ENCODE measurements at places on chromosomes 3 and 15. TPM values are rescaled to one million over a fixed set of nuclear protein-coding genes. Genes with fewer than 3 reads are reported as not detected.

DNA sequence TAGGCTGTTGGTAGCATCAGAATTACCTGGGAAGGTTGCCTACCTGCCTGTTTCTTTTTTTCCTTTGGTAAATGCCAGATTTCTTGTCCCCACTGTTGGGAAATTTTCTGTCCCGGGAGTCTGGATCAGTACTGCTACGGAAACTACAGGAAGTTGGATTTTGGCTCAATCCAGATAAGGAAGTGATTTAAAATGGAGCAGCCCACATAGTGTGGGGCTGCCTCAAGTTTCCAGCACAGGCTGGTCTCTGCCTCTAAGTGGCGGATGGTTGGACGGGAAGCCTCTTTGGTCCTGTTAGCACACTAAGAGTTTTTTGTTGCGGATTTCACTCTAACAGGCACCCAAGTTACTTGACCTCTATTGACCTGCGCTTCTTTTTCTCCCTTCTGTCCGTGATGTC is 54.7 kb downstream of the EEFSEC start:
- no peak for DNase-seq

The ANKUB1 gene
- total RNA-seq, result not detected

GRCh38 chr3:27565201-27565852 is 81.1 kb upstream of the SLC4A7 start:
- DNase-seq, result no peak

GRCh38 chr3:141286856-141287255 is 55.2 kb downstream of the PXYLP1 start:
- DNase-seq, result no peak

- no peak for DNase-seq
Measured at GRCh38 chr3:115708540-115708939, 85.2 kb downstream of the GAP43 start.

- no peak for DNase-seq
Measured at GRCh38 chr15:101126618-101127505, 125.0 kb downstream of the CHSY1 start.

GRCh38 chr3:12832350-12833221 is 8.8 kb downstream of the RPL32 start:
- no peak for DNase-seq

GRCh38 chr3:104596551-104596950 is 770.2 kb upstream of the ALCAM start:
- no peak for DNase-seq

The P2RY1 gene
- 3.0 TPM for total RNA-seq

DNA sequence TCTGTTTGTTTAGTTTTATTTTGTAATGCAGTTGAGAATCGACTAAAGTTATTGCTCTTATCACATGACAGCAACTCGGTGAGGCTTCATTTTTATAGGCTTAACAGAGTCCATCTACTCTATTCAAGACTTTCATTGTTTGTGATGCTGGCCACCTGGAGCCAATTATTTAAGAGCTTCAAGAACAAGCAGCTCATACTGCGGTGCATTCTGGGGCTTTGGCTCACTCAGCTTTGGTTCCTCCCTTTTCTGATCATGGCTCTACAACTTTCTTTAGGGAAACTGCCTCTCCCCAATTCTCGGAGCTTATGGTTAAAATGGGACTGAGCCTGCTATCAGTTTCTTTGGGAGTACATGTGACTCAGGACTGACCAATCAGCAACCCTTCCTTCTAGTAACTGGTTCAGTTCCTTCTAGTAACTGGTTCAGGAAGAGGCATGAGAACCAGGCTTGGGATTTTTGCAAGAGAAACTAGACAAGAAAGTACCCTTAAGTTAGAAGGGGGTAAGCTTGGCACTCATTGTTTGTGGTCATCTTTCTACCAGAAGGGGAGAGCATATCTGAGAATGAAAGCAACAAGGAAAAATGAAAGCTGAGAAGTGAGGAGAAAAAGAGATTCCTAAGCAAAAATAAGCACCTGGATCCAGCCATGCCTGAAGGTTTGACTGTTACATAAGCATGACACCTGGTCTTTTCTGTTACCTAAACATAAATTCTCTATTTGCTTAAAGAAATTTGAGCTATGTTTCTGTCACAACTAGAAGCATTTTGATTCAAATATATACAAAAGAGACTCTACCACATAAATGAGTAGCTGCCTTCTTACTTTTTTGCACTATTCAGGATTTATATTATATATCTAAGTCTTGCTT is 24.1 kb upstream of the ARHGEF3 start:
- no peak for DNase-seq

DNA sequence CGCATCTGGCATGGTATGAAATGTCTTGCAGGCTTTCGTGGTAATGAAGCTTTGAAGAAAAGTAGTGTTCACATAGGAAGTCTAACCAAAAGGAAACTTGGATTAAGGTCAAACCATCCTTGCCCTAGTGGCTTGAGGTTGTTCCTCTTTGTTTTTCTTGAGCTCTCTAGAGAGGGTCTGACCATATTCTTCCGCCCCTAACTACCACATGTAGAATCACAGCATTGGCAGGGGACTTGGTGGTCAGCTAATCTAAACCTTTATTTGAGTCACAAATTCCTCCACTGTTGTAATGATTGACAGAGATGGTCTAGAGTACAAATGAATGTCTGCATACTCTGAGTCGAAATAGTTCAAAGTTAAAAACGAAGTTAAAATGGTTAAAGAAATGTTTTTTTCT is 39.1 kb upstream of the PHLDB2 start:
- DNase-seq, result no peak

The C3orf52 gene
- 1.7 TPM for total RNA-seq

GRCh38 chr3:60448696-60449095 is 802.6 kb downstream of the FHIT start:
- no peak for DNase-seq

GRCh38 chr3:33006081-33006480 is 54.6 kb downstream of the CCR4 start:
- DNase-seq, result no peak

The ZDHHC23 gene
- total RNA-seq, result 5.2 TPM

The ST8SIA2 gene
- not detected for total RNA-seq

- DNase-seq, result no peak
Measured at GRCh38 chr3:47299381-47300318, 16.9 kb downstream of the KLHL18 start.

The GUCA1C gene
- total RNA-seq, result not detected

- DNase-seq, result no peak
Measured at GRCh38 chr15:73752806-73753193, 351 bp downstream of the INSYN1 start.

The CD80 gene
- total RNA-seq, result not detected

The CFAP92 gene
- total RNA-seq, result 0.66 TPM

DNA sequence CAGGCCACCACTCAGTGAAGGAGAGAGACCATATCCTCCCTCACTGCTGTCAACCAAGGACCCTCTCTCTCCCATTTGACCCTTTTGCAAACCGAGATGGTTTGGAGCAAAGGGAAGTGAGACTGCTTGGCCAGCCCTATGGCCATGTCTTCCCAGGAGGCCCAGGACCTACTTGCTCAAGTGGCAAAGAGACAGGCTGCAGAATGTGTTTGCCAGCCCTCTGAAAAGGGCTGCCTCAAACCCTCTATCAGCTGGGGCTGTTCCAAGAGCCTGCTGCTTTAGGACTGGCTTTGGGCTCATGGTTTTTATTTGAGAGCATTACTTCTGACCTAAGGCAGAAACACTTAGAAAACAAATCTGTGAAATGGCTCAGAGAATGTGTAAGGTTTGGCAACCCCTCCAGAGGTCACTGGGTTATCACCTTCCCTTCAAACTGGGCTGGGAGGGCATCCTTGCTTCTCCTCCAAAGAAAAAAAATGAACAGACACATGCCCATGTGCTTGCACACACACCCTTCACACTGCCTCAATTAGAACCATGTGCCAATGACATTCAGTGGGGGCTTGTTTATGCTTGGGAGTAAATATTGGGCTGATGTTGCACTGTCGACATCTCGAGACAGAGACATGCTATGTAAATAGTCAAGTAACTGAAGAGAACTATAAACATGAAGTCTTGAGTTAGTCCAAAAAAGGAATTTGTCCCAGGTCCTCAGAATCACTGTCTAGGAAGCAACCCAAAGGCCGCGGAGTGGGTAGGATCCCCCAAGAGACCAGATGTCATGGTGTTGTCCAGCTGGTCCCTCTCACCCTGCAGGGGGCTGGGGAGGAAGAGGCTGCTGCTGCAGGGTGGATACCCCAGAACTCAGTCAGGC is 49.8 kb upstream of the CTDSPL start:
- no peak for DNase-seq

The ERICH6 gene
- total RNA-seq, result not detected

DNA sequence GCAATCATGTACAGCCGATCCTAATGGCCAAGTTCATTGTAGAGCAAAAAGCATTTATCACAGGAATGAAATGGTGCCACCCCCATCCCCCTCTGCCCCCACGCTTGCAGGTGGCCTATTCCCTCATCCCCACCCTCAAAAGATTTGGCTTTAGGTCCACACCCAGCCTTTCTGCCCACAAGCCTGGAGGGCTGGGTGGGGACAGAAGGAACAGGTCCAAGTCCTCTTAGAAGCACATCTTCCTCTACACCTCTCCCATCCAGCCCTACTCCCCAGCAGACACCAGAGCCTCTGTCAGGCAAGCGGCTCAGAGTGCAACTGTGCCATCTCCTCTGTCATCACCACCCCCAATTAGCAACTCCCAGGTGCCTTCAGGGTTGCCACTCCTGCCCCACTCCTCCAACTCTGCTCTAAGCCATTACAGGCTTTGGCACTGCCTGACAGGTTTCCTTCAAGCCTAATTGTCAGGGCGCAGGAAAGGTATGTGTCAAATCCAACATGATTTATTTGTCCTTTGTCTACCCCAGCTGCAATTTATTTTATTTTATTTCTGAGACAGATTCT is 49.4 kb downstream of the DAPK2 start:
- no peak for DNase-seq

GRCh38 chr3:195154111-195154791 is 116.7 kb downstream of the XXYLT1 start:
- DNase-seq, result no peak

GRCh38 chr3:86987421-86987715 is 3.6 kb downstream of the VGLL3 start:
- no peak for DNase-seq

DNA sequence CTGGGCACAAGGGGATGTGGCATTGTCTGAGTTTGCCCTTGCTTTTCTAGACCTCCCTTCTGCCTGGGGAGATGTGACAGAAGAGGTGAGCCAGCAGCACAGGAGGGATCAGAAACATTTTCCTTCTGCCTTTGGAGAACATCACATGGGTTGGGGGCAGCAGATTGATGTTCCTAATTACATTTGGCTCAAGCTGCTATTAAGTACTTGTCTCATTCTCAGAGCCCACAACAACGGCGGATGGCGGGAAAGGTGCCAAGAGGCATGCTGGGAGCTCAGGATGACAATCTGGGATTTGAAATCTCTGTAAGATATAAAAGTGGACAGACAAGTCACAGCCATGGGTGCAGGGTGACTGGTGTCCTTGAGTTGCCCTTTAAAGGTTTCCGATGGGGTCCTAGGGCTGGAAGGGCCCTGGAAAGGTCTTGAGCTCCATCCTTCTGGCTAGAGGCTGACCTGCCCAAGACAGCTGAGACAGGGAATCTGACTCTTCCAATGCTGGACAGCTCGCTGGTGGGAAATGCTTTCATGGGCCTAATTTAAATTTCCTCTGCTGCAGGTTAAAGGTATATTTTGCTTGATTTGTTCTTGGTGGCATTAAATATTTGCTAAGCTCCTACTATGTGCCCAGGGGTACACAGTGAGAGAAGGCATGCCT is 2.4 kb upstream of the CORO2B start:
- DNase-seq, result no peak

DNA sequence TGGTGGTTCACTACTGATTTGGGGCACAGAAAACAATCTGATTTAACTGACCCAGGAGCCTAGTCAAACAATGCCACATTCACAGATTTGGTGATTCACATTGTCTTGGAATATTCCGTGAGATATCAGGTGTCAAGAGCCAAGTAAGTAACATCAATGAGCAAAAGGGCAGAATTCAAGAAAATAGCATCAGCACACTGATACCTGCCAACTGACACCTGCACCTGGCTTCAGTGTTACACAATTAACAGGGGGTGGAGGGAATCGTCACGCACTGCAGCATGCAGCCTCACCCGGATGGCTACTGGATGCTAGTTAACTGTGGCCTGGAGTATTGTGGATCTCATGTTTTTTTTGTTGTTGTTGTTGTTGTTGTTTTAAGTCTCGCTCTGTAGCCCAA is 17.6 kb downstream of the CCNL1 start:
- DNase-seq, result no peak
